Stimulated activated CD4-positive, alpha-beta T cell treated with anti-CD3 and anti-CD28 coated beads, Interleukin-4, amount 100 ng/mL, for 1 hour (primary cell): ENCODE measurements at places on chromosomes 4 and X.

DNA sequence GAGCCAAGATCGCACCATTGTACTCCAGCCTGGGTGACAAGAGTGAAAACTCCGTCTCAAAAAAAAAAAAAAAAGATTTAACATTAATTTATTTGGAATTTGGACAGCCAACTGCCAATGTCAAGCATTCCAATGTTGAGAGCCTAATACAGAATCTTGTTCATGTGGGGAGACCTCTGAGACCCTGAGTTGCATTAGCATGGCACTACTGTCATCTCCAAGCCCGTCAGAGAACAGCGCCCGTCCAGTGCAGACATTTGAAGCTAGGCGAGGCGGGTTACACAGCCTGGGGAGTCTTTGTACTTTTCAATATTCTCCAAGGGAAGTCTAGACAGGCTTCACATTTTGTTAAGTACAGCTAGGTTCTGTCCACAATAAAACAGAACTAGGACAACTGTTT is 126.7 kb downstream of the CHRNA9 start:
- DNase-seq: no peak

- DNase-seq: no peak
Observed at GRCh38 chr4:135365065-135365464, 1163.5 kb upstream of the PABPC4L start.

DNA sequence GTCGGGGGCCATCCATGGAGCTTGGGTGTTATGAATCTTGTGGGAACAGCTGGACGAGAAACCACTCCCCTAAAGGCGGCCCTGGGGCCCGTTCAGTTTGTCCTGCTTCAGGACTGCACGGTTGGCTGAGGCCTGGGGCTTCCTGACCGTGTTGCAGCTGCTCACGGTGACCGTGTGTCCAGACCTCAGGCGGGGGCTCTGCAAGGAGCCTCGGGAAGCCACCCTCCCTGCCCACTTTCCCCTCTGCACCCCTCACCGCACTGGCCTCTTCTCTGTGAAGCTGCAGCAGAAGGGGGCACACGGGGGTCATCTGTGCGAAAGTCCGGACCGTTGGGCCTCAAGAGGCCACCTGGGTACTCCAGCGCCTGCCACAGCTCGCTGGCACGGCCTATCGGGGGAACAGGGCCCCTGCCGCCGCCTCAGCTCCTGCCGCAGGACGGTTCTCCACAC is 29.4 kb downstream of the UVSSA start:
- no peak for DNase-seq

GRCh38 chr4:106978046-106978774 is 57.9 kb downstream of the DKK2 start:
- no peak for DNase-seq

GRCh38 chrX:73214426-73215094 is at the start of gene NAP1L2:
NAP1L2 (minus strand) TSS chrX:73214851; CDS start chrX:73214492, 359 bp downstream.
- peak; percentile 27 for DNase-seq

DNA sequence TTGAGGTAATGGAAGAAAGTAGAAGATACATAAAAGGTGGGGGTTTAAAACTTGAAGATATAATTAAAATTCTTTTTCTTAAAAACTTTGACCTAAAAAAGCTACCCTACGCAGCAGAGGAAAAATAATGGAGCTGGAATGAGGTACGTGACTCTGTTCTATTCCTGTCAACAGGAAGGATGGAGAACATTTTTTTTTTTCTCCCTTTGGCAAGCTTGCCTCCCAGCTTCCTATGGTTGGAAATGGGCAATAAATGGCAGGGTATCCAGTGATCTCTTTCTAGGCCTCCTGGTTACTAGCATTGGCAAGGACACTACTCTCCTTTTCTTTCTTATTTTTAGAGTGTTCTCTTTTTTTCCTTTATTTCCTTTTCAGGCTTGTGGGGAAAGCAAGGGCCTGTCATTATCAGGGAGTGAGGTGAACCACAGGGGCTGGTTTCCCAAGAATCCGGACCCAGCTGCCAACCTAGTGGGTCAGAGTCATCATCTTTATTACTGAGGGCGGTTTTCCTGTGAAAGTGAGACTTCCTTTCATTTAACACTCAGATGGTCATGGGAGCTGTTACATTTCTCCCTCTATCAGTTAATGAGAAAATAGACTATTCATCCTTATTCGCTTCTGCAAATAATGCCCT is 224.6 kb downstream of the SPRY1 start:
- no peak for DNase-seq

- DNase-seq: no peak
Observed at GRCh38 chr4:1290165-1290977, 680 bp downstream of the MAEA start.

- DNase-seq: no peak
Observed at GRCh38 chr4:10180603-10180926, 64.0 kb upstream of the WDR1 start.

DNA sequence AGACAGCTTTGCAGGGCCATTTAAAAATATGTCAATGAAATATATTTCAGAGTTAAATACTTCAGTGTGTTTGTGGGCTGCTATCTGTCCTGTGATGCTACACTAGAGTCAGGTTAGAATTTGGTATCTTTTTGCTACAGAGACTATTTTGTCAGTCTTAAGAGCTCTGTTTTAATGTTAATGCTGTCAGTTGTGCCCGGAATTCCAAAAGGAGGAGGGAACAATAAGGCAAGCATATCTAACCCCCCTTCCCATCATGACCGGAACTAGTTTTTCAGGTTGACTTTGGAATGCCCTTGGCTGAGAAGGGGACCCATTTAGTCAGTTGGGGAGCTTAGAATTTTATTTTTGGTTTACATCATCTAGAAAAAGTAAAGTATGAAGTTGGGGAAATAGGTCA is 34.9 kb upstream of the SLC25A4 start:
- DNase-seq: no peak
